ENCODE measurements at places on chromosomes 2 and 18. TPM values are rescaled to one million over a fixed set of nuclear protein-coding genes. Genes with fewer than 3 reads are reported as not detected.

Gene TLX2
- total RNA-seq = not detected

Gene LRATD1
- total RNA-seq = 2.9 TPM

Gene NGEF
- total RNA-seq = 4.3 TPM

DNA sequence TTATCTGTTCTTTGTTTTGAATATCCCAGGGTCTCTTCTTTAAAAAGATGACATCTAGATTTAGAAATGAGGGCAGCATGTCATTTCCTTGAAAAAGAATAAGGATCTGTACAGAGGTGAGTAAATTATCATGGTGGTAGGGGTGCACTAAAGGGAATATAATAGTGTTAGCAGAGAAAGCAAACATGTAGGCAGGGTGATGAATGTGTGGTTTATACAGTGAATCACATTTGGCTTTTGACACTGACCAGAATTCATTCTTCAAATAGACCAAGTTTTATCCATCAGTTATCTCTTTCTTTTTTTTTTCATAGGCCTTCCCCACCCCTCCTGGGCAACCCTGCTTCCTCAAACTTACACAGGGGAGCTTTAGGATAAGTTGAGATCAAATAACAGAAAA is 184.5 kb upstream of the LRP1B start:
- no peak overlapping the region for H3K4me3 ChIP-seq
- no peaks in the 10 kb centered on the region for H3K36me3 ChIP-seq
- no peaks in the 10 kb centered on the region for H3K4me1 ChIP-seq
- no peaks in the 10 kb centered on the region for H3K27me3 ChIP-seq
- H3K27ac ChIP-seq = no peak overlapping the region

DNA sequence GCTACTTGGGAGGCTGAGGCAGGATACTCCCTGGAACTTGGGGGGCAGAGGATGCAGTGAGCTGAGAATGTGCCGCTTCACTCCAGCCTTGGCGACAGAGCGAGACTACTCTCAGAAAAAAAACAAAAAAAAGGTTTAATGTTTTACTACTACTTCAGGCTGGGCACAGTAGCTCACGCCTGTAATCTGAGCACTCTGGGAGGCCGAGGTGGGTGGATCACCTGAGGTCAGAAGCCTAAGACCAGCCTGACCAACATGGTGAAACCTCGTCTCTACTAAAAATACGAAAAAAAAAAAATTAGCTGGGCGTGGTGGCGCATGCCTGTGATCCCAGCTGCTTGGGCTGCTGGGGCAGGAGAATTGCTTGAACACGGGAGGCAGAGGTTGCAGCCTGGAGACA is 75.7 kb upstream of the ATIC start:
- no peaks in the 10 kb centered on the region for H3K4me1 ChIP-seq
- no peak overlapping the region for H3K27ac ChIP-seq
- no peaks in the 10 kb centered on the region for H3K27me3 ChIP-seq
- DNase-seq = no peak
- no peak overlapping the region for H3K4me3 ChIP-seq
- H3K36me3 ChIP-seq = no peaks in the 10 kb centered on the region

DNA sequence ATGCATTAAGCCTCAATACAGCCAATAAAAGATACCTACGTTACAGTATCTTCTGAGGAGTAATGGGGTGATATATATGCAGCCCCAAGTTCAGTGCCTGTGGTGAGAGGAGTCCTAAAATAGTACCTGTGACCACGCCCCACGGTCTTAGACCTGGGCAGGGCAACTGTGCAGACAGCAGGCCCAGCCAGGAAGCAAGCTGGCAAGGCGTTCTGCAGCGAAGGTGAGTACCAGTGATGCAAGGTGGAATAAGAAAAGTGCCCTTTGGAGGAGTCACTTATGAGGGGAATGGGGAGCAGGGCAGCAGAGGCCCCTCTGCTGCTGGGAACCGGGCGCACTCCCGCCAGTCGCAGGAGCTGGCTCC is 12.7 kb upstream of the MAP3K2 start:
- no peaks in the 10 kb centered on the region for H3K27me3 ChIP-seq
- H3K4me1 ChIP-seq = no peaks in the 10 kb centered on the region
- no peak overlapping the region for H3K4me3 ChIP-seq
- H3K36me3 ChIP-seq = no peaks in the 10 kb centered on the region
- H3K27ac ChIP-seq = no peak overlapping the region

GRCh38 chr2:118696786-118697465 is 150.5 kb downstream of the EN1 start:
- no peak overlapping the region for H3K4me3 ChIP-seq
- H3K4me1 ChIP-seq = peaks cover 10% of the 10 kb centered on the region
- peaks cover 45% of the 10 kb centered on the region for H3K27me3 ChIP-seq
- no peaks in the 10 kb centered on the region for H3K36me3 ChIP-seq

GRCh38 chr18:22783662-22784076 is 149.5 kb upstream of the RBBP8 start:
- no peaks in the 10 kb centered on the region for H3K27me3 ChIP-seq
- H3K36me3 ChIP-seq = no peaks in the 10 kb centered on the region
- peaks cover 15% of the 10 kb centered on the region for H3K4me1 ChIP-seq

GRCh38 chr2:153626676-153627075 is 148.1 kb upstream of the RPRM start:
- no peak overlapping the region for H3K4me3 ChIP-seq
- H3K27ac ChIP-seq = no peak overlapping the region
- no peak for DNase-seq
- no peaks in the 10 kb centered on the region for H3K27me3 ChIP-seq
- H3K4me1 ChIP-seq = no peaks in the 10 kb centered on the region

- H3K4me3 ChIP-seq = no peak overlapping the region
- H3K27me3 ChIP-seq = no peaks in the 10 kb centered on the region
- no peak for DNase-seq
- H3K27ac ChIP-seq = no peak overlapping the region
- H3K36me3 ChIP-seq = no peaks in the 10 kb centered on the region
Observed at GRCh38 chr2:233062451-233062850, 2.3 kb downstream of the INPP5D start.

DNA sequence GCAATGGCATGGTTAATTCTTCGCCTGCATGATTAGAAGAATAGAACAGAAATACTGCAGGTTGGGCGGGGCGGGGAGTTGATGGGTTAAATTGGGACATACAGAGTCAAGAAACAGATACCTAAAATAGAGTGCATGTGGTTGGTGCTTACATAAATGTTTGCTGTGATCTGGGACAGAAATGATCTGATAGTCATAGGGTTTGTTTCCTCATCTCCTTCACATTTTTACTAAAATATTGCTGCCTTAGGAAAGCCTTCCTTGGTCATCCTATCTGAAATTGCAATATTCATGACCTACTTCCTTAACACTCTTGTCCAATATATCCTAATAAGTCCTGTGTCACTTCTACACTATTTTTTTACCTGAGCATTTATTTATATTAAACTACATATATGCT is 163.9 kb downstream of the TMEFF2 start:
- H3K4me3 ChIP-seq = no peak overlapping the region
- H3K4me1 ChIP-seq = no peaks in the 10 kb centered on the region
- H3K36me3 ChIP-seq = no peaks in the 10 kb centered on the region
- H3K27ac ChIP-seq = no peak overlapping the region

DNA sequence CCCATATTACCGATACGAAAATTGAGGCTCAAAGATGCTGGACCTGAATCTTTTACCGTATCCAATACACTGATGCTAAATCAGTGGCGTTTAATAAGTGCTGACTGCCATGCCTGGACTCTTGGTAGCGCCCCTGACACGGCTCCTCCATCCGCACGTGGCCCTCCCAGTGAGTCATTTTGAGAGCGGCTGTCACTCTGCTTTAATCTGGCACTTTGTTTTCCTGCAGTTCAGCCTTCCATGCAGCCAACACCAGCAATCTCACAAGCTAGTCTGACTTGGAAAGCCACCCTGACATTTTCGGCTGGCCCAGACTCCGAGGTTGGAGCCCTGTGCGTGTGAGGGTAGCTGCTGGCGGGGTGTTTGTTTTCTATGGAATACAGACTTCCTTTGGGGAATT is 155.1 kb upstream of the LMAN1 start:
- no peaks in the 10 kb centered on the region for H3K36me3 ChIP-seq
- H3K27me3 ChIP-seq = no peaks in the 10 kb centered on the region
- DNase-seq = peak; percentile 33
- H3K27ac ChIP-seq = no peak overlapping the region
- peaks cover 3% of the 10 kb centered on the region for H3K4me1 ChIP-seq
- H3K4me3 ChIP-seq = no peak overlapping the region

DNA sequence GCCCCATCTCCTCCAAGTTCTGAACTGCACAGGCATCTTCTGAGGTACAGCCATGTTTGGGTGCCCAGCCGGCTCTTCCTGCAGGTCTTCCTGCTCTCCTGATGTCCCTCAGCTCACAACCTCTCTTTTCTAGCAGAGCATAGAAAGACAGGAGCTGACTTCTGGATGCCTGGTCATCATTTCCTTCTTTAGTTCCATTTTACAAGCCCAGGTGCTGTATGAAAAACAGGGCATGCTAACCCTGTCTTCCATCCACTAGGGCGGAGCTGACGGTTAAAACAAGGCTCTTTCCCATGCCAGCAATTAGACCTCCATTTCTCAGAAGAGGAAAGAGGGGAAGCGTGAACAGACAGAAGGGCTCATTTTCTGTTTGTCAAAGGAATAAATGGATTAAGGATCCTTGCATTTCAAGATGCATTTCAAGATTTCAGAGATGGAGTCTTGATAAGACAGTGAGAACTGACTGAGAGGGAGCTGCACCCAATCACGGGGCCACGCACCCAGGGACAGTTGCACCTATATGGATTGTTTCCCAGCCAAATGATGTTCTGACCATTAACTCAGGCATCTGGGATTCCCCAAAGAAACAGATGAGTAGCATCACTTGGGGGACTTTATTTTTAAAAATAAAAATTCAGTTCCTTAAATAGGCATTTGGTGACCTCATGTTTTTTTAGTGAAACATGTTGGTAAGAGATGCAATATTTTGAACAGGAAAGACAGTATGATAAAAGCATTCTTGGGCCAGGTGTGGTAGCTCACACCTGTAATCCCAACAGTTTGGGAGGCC is 45.8 kb upstream of the EML6 start:
- DNase-seq = no peak
- no peaks in the 10 kb centered on the region for H3K36me3 ChIP-seq
- no peak overlapping the region for H3K27ac ChIP-seq
- no peaks in the 10 kb centered on the region for H3K27me3 ChIP-seq
- no peak overlapping the region for H3K4me3 ChIP-seq
- no peaks in the 10 kb centered on the region for H3K4me1 ChIP-seq

DNA sequence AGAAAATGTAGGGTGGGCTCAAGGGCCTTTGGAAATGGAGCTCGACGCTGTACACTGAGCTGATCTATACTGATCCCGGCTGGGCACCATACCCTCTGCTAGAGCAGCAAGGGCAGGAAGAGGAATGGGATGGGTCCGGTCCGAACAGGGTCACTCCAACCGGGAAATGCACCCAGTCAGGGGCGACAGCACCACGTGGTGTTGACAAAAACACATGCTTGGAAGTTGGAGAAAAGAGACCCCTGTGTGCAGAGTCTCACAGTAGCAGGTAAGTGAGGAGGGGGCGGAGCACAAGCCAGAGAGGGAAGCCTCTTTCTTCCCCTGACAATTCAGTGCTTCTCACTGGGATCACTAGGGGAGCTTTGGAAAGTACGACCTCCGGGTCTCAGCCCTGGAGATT is 84.1 kb upstream of the ASB18 start:
- no peaks in the 10 kb centered on the region for H3K27me3 ChIP-seq
- H3K4me3 ChIP-seq = no peak overlapping the region
- peaks cover 21% of the 10 kb centered on the region for H3K4me1 ChIP-seq
- H3K36me3 ChIP-seq = no peaks in the 10 kb centered on the region
- no peak for DNase-seq

- no peaks in the 10 kb centered on the region for H3K4me1 ChIP-seq
- no peak for DNase-seq
- no peaks in the 10 kb centered on the region for H3K27me3 ChIP-seq
- H3K4me3 ChIP-seq = no peak overlapping the region
- no peaks in the 10 kb centered on the region for H3K36me3 ChIP-seq
Observed at GRCh38 chr2:64035072-64035942, 16.1 kb upstream of the VPS54 start.

DNA sequence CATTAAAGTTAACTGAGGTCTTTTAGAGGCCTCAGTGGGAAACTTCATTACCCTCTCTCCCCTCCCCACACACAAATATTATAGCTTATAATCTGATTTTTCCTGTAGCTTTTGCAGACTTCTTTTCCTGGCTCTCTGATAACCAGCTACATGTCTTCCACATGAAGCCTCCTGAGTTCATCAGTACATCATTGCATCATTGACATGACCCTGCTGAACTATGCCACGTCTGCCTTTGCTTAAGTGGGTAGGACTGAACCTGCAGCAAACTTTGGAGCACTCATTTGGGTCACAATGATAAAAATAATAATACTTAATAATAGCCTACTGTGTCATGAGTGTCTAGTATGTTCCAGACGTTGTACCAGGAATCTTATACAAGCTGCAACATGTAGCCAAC is 7.0 kb downstream of the CRYGA start:
- H3K27me3 ChIP-seq = no peaks in the 10 kb centered on the region
- H3K36me3 ChIP-seq = no peaks in the 10 kb centered on the region
- DNase-seq = no peak
- H3K4me1 ChIP-seq = no peaks in the 10 kb centered on the region
- no peak overlapping the region for H3K27ac ChIP-seq

DNA sequence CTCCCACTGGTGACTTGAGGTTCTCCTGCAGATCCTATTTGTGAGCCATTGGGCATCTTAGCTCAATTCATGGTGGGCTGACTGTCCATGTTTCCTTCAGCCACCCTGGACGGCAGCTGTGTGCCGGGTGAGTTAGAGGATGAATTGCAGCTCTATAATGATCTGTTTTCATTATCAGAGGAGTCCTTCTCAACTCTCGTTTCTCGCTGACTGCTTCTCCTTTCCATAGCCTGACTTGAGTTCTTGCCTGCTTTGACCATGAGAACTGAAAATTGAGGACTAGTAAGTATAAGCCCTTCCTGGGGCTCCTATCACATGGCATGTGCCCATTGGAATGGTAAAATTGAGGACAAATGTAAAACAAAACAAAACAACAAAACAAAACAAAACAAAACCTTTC is 121.8 kb downstream of the CDC42EP3 start:
- no peak overlapping the region for H3K27ac ChIP-seq
- no peaks in the 10 kb centered on the region for H3K36me3 ChIP-seq
- no peak for DNase-seq
- H3K4me3 ChIP-seq = no peak overlapping the region

DNA sequence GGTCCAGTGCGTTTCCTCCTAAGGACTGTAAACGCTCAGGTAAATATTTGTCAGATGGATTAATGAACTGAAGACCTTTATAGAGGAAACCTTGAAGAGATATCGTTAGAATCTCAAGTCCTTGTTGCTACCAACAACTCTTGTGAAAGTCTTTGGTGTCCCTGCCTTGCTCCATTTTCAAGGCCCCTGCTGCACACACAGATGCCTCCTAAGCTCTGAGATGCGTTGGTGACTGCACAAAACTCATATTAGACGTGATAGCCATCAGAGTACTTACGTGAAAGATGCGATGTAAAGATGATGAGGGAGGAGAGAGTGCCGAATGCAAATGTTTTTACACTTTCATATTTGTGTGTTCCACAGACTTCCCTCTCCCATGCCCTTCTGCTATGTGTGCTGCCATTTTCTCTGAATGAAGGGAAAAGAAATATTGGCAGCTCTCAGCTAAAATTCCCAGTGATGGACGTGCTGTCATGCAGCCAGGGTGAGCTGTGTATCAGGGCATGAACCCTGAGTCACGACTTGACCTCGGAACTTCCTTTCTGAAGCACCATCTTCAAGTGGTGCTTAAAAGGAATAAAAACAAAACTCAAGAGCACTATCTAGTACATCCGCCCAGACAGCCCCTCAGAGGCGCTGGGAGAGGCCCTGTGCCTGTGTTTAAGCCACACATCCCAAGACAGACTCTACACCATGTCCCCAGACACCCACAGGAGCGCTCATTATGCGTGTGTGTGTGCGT is 117.4 kb downstream of the FAM210A start:
- H3K36me3 ChIP-seq = no peaks in the 10 kb centered on the region
- peaks cover 34% of the 10 kb centered on the region for H3K27me3 ChIP-seq
- peaks cover 19% of the 10 kb centered on the region for H3K4me1 ChIP-seq

Data from neural progenitor cell (in vitro differentiated cells).